ENCODE measurements at places on chromosomes 4 and X.

DNA sequence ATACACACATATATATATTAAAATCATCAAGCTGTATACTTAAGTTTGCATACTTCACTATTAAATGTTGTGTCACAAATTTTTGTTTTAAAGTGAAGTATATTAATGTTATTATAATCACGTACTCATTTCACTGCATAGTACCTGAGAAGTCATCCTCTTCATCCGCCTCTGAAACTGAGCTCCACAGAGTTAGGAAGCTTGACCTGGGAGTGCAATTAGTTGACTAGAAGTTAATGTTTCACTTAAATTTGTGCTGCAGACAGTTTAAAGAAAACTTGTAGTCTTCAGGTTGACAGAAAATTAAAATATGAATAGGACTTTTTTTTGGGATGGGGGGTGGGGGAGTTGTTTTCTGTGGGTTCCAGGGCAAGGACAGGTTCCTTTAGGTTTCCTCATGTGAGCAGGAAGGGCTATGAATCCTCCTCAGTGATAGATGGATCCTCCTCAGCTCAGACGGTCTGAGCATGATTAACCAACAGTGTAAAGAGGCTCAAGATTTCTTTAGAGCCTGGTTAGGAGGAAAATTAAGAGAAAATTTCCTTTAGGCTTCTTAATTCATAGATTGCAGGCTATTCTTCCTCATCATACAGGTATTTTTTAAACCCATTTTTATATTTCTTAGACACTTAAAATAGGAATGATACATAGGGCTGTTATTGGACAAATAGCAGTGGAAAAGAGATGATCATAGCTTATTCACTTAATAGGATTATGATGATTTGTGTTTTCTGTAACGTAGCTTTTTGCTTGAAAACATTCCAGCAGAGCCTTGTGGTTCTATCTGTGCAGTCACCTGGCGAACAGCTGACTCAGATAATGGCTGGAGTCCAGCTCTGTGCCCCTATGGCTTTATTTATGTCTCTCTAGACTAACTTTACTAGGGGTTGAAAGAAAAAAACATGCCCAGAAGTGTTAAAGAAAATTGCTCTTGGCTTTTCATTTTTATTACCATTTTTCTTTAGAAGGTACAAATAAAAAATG, 102.7 kb downstream of the SLC4A4 start:
- DNase-seq: no peak

GRCh38 chr4:94641702-94642560, 115.8 kb upstream of the BMPR1B start:
- DNase-seq: no peak

DNA sequence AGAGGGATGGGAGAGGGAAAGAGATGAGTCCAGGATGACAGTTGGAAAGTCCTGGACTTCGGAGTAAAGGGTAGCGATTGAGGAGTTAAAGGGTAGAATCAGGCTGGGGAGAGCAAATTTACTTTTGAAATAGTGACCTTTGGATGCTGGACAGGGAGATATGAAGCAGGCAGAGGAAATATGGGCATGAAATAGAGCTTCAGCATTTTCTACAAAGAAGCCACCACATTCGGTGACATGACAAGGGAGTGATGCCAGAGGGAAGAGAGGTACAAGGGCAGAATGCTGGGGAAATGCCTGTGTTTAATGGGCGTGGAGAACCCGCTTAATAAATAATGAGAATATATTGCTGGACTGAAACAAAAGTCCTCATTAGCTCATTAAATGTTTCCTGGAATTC, 92.7 kb downstream of the TBL1X start:
- DNase-seq: no peak

- DNase-seq: peak; percentile 32
Measured at GRCh38 chrX:96770315-96770714, 85.7 kb downstream of the DIAPH2 start.

DNA sequence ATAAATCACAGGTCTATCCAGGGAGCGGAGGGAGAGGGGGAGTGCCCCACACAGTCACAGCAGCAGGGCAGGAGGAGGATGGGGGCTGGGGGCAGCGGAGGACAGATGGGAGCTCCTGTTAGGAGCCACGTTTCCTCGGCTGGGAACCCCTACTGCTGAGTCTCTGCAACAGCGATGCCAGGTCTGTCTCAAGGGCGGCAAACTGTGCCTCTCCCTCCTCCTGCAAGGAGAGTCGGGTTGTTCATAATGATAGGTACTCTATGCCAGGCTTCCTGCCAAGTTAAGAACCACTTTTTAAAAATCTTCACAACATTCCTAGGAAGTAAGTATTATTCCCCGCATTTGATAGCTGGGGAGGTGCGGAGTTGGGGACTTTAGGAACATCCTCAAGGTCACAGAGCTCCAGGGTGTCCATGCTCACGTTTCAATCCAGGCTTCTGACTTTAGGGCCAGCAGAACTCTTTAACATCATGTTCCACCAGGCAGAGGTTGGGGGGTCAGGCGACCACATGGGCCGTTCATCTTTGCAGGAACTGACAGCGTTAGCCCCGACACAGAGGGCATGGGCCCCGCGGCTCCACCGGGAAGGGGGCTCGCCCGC, 98.3 kb upstream of the MAML3 start:
- DNase-seq: peak; percentile 30
